Nephron progenitor cell (in vitro differentiated cells): ENCODE measurements at places on chromosomes 6 and 20.

DNA sequence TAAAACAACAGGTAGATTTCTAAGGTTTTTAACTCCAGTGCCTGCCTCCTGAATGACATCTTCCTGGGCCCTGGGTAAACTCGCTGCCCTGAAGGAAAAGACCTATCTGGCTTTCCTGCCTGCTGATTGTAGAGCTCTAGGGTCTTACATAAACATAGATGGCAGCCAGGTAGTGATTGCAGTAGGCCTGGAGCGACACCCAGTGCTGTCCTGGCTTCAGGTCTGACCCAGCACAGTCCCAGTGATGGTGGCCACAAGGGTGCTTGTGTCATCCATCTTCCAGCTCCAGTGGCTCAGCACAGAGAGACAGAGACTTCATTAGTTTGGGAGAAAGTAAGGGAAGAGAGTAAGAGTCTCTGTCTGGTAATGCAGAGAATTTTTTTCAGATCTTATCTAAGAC is 542.9 kb upstream of the IMPG1 start:
- DNase-seq: no peak

DNA sequence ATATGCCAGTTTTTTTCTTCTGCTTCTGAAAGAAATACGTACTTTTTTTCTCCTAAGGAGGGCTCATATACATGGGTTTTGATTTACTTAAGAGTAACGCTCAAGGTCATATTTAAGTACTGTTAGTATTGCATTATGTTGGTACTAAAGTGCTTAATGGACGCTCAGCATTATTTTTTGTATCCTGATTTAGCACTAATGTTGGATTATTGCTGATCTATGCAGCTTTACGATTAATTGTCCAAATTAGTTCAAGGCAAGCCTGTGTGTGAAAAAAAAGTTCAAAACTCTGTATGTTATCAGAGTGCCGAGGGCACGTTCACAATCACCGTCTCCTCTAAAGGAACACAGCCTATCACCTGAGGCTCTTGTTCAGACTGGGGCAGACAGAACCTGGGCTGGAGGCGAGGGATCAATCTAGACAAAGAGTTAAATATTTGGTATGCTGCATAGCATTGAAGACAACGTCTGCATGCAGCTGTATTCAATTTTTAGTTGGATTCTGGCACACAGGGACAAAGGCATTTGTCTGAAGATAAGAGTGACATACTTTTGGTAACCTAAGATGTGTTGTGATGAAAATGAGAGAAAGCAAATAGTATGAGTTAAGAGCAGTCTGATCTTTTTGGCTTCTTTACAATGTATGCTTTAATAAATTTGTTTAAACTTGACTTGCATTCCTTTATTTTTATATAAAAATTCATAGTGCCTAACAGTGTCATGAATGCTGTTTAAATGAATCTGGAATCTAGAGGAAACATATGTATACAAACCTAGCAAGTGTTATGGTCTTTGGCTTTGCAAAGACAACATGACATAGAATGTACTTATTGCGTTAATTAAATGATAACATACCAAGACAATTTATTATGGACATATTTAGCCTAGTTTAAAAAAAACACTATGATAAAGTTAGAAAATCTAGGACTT is 341.2 kb downstream of the SAMD5 start:
- DNase-seq: no peak

DNA sequence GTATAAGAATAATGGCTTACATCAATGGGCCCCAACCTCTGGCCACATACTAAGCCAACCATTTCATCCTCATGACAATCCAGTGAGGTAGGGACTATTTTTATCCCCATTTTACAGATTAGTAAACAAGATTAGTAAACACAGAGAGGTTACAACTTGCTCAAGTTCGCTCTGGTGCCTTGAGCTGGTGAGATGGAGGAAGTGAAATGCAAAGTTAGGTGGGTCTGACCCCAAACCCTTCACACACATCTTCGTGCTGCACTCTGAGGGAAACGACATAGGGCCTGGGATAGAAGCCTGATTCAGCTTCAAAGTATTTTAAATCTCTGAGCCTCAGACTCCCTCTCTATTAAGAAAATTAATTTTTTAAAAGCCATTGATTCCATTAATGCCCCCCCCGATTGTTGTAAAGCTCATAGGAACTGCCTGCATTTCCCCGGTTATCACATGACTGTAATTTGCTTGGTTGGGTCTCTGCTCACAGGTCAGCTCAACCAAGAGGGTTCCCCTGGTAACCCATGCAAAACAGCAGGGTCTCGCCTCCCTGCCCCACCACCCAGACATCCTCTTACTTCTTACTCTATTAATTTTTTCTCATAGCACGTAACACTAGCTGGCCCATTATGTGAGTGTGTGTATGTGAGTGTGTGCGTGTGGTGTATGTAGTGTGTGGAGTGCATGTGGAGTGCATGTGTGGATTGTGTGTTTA is 221.2 kb downstream of the MAFB start:
- DNase-seq: no peak

- peak; percentile 3 for DNase-seq
Observed at GRCh38 chr20:62752181-62752670, 43.6 kb downstream of the NTSR1 start.

DNA sequence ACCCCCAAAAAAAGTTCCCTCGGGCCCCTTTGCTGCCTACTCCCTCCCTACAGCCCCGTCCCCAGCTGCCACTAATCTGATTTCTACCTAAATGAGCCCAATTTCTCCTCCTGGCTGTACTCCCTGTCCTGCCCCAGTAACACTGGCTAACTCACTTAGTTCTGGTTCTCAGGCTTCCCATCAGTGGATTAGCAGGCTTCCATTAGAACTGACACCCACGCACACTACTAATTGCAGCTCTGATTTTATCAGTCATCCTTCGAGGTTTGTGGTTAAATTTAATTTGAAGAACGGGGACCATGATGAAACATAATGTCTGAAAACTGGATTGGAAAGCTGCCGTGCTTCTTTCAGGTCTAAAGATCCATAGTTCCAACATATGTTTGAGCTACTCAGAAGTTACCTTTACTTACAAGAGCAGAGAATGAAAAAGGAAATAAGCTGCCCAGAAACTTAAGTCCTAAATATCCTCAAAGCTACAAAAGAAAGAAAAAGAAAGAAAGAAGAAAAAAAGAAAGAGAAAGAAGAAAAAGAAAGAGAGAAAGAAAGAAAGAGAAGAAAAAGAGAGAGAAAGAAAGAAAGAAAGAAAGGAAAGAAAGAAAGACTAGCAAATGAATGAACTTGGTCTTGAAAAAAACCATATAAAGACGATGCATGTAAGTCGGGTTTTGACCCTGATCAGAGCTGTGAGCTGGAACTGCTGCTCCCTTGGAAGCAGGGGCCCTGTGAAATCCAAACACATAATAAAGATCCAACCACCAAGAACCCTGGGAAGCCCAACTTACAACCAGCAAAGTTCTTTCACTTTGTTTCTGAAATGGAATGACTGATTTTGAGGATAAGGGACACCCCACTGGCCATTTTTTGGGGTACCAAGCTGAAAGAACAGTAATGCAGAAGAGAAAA is 51.7 kb downstream of the CNKSR3 start:
- DNase-seq: no peak

DNA sequence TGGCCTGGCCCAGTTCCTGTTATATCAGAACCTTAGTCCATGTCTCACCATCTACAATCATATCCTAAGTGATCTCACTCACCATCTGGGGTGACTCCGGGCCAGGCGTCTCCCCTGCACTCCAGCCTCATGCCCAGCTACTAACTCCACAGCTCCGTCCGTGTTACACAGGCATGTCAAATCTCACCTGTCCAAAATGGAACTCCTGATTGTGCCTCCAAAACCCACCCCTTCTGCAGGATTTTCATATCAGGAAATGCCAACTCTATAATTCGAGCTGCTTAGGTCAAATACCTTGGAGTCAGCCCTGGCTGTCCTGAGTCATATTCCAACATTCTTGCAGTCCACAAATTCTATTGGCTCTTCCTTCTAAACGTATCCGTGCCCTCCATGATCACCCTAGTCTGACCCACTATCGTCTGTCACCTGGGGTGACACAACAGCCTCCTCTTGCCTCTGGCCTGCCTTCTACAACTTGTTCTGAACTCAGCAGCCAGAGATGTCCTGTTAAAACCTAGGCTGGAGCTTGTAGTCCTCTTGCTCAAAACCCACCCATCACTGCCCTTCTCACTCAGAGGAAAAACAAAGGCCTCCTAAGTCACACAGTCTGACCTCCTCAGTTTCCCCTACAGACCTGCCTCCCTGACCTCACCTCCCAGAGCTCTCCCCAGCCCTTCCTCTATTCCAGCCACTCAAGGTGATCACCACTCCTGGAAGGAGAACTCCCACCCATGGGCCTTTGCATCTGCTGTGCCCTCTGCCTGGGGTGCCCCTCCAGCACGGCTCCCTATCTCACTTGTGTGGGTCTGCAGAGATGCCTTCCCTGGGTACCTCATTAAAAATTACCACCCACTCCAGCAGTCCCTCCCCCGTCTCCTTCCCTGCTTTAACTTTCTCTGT is 85.3 kb upstream of the SIRPA start:
- no peak for DNase-seq

DNA sequence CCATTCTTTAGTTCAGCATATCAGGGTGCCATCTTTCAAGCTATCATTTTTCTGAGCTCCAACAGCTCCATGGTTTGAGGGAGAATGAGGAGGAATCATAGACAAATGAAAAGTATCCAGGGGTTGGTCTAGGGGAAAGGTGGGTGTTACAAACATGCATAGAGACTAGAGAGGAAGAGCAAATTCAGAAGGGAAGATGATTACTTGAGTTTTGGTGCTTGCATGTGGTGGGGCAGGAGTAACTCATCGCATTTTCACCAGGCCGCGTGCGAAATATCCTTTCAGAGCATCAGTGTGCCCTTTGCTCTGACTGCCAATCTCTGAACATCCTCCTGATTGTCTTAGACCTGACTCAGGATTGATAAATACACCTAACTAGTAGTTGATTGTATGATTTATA is 7.7 kb upstream of the BICRAL start:
- DNase-seq: no peak

DNA sequence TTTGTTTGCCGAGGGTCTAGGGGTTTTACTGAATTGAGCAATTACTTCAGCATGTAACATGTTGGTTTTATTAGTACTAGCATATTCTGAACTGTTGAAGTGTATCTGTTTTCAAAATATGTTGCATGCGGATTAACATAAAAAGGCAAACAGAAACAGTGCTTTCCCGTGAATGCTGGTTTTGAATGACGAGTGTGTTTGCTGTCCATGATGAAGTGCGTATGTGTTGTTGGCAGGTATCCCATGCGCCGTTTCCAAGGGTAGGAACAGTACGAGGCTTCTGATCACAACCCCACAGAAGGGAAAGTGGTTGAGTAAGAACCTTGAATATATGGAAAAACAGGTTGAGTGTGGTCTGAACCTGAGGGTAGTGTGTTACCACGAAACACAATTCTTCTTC is 232.9 kb downstream of the SAMD5 start:
- DNase-seq: no peak

- DNase-seq: no peak
Observed at GRCh38 chr6:160108077-160108476, 13.5 kb upstream of the SLC22A1 start.

GRCh38 chr6:136365776-136366354 is 76.2 kb upstream of the BCLAF1 start:
- DNase-seq: no peak

- no peak for DNase-seq
Observed at GRCh38 chr6:142693441-142693840, 251.5 kb downstream of the HIVEP2 start.
